ENCODE measurements at places on chromosomes 3 and 15. TPM values are rescaled to one million over a fixed set of nuclear protein-coding genes. Genes with fewer than 3 reads are reported as not detected.

Gene PPP1R14D
- total RNA-seq, result not detected

Gene TRANK1
- 44.8 TPM for total RNA-seq

Gene SEMA5B
- total RNA-seq, result not detected

Gene WDR93
- total RNA-seq, result not detected

Gene PP2D1
- total RNA-seq, result not detected

Gene CRTC3
- 92.4 TPM for total RNA-seq

Gene MESP2
- not detected for total RNA-seq

Gene CNTN4
- not detected for total RNA-seq

Gene SLC28A2
- not detected for total RNA-seq

Gene FETUB
- not detected for total RNA-seq

- no peak for DNase-seq
- H3K27me3 ChIP-seq, result no peaks in the 10 kb centered on the region
- no peaks in the 10 kb centered on the region for H3K36me3 ChIP-seq
- no peak overlapping the region for H3K4me3 ChIP-seq
- no peaks in the 10 kb centered on the region for H3K4me1 ChIP-seq
- no peak overlapping the region for H3K27ac ChIP-seq
Observed at GRCh38 chr15:93209690-93210445, 120.9 kb upstream of the RGMA start.

GRCh38 chr15:70493787-70494516, 269.4 kb downstream of the UACA start:
- H3K4me1 ChIP-seq, result peaks cover 64% of the 10 kb centered on the region
- no peak for DNase-seq
- H3K4me3 ChIP-seq, result no peak overlapping the region
- no peak overlapping the region for H3K27ac ChIP-seq
- H3K36me3 ChIP-seq, result no peaks in the 10 kb centered on the region

- no peaks in the 10 kb centered on the region for H3K36me3 ChIP-seq
- no peak overlapping the region for H3K27ac ChIP-seq
- H3K27me3 ChIP-seq, result no peaks in the 10 kb centered on the region
- H3K4me1 ChIP-seq, result no peaks in the 10 kb centered on the region
Observed at GRCh38 chr3:107619549-107619948, 96.8 kb downstream of the BBX start.

DNA sequence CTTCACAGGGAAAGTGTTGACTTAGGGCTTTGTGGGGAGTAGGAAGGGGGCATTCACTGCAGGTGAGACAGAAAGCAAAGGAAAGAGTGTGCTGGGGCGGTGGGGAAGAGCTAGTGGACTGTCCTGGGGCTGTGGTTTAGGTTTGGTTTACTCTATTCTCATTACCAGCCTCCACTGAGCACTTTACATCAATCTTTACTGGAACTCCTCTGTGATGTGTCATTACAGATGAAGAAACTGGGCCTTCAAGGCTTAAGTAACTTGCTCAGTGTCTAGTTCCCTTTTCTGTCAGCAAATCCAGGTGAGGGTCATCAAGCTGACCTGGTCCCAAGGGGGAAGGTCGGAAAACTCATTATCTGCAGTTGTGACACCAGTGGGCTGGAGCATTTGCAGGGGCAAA, 120.2 kb upstream of the PFN2 start:
- H3K27me3 ChIP-seq, result no peaks in the 10 kb centered on the region
- no peak for DNase-seq
- H3K36me3 ChIP-seq, result no peaks in the 10 kb centered on the region

DNA sequence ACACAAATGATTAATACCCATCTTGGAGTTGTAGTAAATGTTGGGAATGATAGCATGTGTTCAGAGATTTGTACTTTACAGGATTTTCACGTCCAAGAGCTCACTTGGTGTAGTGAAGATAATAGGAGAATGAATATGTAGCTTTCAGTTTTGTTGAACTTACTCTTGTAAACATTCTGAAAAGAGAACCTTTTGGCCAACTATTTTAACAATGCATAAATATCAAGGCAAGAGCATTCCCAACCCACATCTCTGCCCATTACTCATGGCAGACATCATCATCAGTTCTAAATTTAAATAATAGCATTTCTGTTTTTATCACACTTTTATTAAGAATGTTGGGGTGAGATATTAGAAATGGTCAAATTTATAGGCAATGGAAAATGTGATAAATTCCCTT, 465.2 kb upstream of the TPRG1 start:
- no peaks in the 10 kb centered on the region for H3K4me1 ChIP-seq
- no peaks in the 10 kb centered on the region for H3K36me3 ChIP-seq
- H3K27me3 ChIP-seq, result no peaks in the 10 kb centered on the region

DNA sequence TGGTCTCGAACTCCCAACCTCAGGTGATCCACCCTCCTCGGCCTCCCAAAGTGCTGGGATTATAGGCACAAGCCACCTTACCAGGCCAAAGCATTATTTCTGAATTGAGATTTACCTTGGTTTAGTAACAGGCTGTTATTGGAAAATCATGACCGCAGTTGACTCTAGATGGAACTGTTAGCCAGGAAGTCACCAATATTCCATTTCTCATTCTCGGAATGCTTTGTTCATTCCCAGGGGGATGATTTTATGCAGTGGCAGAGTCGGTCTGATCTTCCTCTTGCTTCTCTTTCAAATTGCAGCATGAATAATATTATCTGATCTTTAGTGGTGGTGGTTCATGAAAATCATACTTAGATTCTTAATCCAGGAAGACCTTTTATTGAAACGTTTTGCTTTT, 195.5 kb upstream of the MBNL1 start:
- H3K4me3 ChIP-seq, result no peak overlapping the region
- no peaks in the 10 kb centered on the region for H3K4me1 ChIP-seq
- no peaks in the 10 kb centered on the region for H3K36me3 ChIP-seq
- H3K27ac ChIP-seq, result no peak overlapping the region

DNA sequence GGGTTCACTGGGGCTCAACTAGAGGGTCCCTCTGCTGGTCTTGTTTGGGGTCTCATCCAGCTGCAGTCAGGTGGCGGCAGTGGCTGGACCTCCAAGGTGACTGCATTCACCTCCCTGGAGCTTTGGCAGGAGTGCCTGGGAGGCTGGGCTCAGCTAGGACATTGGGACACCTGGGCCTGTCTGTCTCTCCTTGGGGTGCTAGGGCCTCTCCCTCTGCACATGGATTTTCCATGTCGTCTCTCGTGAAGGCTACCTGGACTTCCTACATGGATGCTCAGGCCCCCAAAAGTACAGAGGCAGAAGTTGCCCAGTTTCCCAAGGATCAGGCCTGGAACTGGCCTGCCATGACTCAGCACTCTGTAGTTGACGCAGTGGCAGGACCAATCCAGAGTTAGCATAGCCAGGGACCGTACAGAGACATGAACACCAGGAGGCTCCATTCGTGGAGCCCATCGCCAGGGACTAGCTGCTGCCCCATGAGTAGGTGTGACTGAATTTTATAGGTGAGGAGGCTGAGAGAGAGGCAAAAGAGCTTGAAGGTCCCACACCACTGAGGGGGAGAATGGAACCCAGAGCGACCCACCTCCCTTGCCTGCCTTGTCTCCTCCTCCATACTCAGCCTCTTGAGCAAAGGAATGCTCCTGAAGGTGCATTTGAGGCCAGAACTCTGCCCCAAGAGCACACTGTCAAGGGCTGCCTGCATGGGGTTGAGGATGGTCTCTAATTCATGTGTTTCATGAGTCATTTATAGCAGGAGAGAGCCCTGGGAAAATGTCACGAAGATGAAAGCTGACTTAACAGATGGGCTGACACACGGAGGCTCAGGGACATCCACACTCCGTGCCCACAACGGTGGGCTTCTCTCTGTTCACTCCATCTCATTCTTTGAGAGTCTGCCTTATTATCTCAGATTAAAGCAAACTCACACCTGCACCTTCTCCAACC, 13.0 kb upstream of the ALDH1A3 start:
- H3K4me1 ChIP-seq, result no peaks in the 10 kb centered on the region
- no peak for DNase-seq
- no peak overlapping the region for H3K4me3 ChIP-seq
- no peaks in the 10 kb centered on the region for H3K27me3 ChIP-seq

GRCh38 chr3:142943870-142944269, 19.6 kb downstream of the PAQR9 start:
- DNase-seq, result no peak
- peaks cover 6% of the 10 kb centered on the region for H3K27me3 ChIP-seq
- H3K27ac ChIP-seq, result no peak overlapping the region
- peak overlapping the region; percentile 42 for H3K4me3 ChIP-seq

GRCh38 chr3:125461896-125462295, 58.1 kb downstream of the SNX4 start:
- peaks cover 29% of the 10 kb centered on the region for H3K36me3 ChIP-seq
- H3K27me3 ChIP-seq, result no peaks in the 10 kb centered on the region
- no peak overlapping the region for H3K27ac ChIP-seq
- no peak overlapping the region for H3K4me3 ChIP-seq
- no peaks in the 10 kb centered on the region for H3K4me1 ChIP-seq
- no peak for DNase-seq

GRCh38 chr15:37199545-37199944, 99.2 kb upstream of the MEIS2 start:
- no peaks in the 10 kb centered on the region for H3K36me3 ChIP-seq
- H3K27ac ChIP-seq, result no peak overlapping the region
- no peak overlapping the region for H3K4me3 ChIP-seq
- no peaks in the 10 kb centered on the region for H3K27me3 ChIP-seq
- no peak for DNase-seq

DNA sequence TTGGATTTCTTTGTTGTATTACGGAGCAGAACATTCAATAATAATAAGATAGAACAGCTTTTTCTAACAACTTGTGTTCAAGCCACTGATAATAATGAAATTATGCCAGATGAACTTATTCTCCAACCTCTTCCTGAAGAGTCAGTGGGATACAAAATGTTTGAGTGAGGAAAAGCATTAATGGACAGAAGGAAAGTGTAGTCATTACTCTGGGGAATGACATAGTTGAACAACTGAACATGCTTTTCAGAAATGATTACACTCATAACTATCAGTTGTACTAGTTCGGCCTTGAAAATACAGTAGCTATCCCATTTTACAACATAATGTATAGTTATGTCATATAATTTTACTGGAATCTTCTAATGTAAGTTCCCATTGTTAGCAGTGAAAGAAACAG, 55.9 kb downstream of the ALCAM start:
- no peak overlapping the region for H3K4me3 ChIP-seq
- H3K4me1 ChIP-seq, result no peaks in the 10 kb centered on the region
- no peak for DNase-seq
- no peaks in the 10 kb centered on the region for H3K27me3 ChIP-seq

GRCh38 chr3:195956577-195956976, 48.2 kb upstream of the TNK2 start:
- peaks cover 9% of the 10 kb centered on the region for H3K4me1 ChIP-seq
- H3K36me3 ChIP-seq, result peaks cover 9% of the 10 kb centered on the region
- DNase-seq, result no peak
- no peak overlapping the region for H3K27ac ChIP-seq

DNA sequence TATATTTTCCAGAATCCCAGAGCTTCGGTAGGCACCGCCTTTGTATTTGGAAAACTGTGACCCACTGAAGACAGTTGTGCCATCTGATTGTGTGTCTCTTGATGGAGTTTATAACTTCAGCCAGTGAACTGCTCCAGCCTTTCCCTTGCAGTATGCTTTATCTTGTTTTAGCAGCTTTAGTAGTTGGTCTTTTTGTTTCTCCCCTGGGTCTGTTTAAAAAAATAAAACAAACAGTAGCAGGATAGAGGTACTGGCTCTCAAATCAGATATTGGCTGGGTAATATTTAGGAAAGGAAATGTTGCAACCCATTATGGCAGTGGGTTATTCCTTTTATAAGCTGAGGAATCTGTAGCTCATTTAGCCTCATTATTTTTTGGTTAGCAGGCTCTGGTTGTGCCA, 151.5 kb upstream of the BFSP2 start:
- H3K4me1 ChIP-seq, result no peaks in the 10 kb centered on the region
- no peak overlapping the region for H3K27ac ChIP-seq
- no peak overlapping the region for H3K4me3 ChIP-seq
- H3K36me3 ChIP-seq, result no peaks in the 10 kb centered on the region
- H3K27me3 ChIP-seq, result no peaks in the 10 kb centered on the region
- no peak for DNase-seq

- no peaks in the 10 kb centered on the region for H3K4me1 ChIP-seq
- H3K27ac ChIP-seq, result no peak overlapping the region
- no peak overlapping the region for H3K4me3 ChIP-seq
- no peaks in the 10 kb centered on the region for H3K27me3 ChIP-seq
- no peaks in the 10 kb centered on the region for H3K36me3 ChIP-seq
Observed at GRCh38 chr3:151999936-152000335, 126.5 kb downstream of the SUCNR1 start.

DNA sequence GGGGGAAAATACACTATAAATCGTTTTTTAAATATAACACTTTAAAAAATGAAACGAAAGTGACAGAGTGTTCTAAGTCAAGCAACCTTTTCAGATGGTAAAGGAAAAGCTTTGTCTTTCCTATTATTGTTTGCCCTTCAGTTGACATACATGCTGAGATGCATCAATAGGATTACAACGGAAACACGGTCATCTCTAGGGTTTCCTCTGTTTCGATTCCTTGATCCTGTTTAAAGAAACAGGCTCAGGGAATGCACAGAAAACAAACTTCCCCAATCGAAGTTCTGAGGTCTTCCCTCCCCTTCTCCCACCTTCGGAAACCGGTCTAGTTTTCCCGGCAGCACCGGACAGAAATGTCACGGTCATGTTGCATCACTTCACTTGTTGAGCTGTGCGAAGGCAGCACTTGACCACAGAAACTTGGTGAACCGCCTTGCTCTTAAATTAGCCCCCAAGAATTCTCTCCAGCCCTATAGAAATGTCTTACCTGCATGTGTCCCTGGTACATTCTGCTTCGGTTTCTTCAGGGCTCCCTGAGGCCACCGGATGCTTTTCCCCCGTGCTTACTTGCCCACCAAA, 556 bp downstream of the PEX5L start:
- H3K27me3 ChIP-seq, result peaks cover 52% of the 10 kb centered on the region
- H3K27ac ChIP-seq, result no peak overlapping the region
- no peaks in the 10 kb centered on the region for H3K36me3 ChIP-seq

DNA sequence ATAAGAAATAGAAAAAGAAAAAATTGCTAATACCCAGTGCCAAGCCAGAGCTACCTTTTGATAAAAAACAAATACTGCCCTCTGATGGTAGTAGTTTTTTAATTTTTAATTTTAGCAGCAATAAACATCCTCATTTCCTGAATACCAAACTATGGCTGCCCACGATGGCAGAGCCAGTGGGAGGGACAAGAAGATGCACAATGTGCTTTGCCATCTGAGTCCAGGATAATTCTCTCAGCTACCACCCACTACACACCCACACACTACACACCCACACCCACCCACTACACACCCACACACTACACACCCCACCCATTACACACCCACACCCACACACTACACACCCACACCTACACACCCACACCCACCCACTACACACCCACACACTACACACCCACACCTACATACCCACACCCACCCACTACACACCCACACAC, 17.8 kb downstream of the CEP19 start:
- H3K27ac ChIP-seq, result no peak overlapping the region
- H3K4me1 ChIP-seq, result peaks cover 11% of the 10 kb centered on the region
- H3K4me3 ChIP-seq, result no peak overlapping the region
- no peaks in the 10 kb centered on the region for H3K27me3 ChIP-seq
- H3K36me3 ChIP-seq, result no peaks in the 10 kb centered on the region

GRCh38 chr3:143567823-143568222, 280.4 kb downstream of the SLC9A9 start:
- no peaks in the 10 kb centered on the region for H3K36me3 ChIP-seq
- H3K27me3 ChIP-seq, result no peaks in the 10 kb centered on the region
- DNase-seq, result no peak
- no peak overlapping the region for H3K4me3 ChIP-seq
- no peaks in the 10 kb centered on the region for H3K4me1 ChIP-seq

- H3K27ac ChIP-seq, result no peak overlapping the region
- no peak overlapping the region for H3K4me3 ChIP-seq
- no peak for DNase-seq
- peaks cover 4% of the 10 kb centered on the region for H3K4me1 ChIP-seq
- no peaks in the 10 kb centered on the region for H3K27me3 ChIP-seq
- no peaks in the 10 kb centered on the region for H3K36me3 ChIP-seq
Observed at GRCh38 chr3:136954980-136955780, 2.6 kb upstream of the IL20RB start.
